ENCODE measurements at places on chromosomes 1 and 21.

GRCh38 chr1:147171399-147172167 lies 687 bp downstream of the PRKAB2 start:
- DNase-seq, result no peak

DNA sequence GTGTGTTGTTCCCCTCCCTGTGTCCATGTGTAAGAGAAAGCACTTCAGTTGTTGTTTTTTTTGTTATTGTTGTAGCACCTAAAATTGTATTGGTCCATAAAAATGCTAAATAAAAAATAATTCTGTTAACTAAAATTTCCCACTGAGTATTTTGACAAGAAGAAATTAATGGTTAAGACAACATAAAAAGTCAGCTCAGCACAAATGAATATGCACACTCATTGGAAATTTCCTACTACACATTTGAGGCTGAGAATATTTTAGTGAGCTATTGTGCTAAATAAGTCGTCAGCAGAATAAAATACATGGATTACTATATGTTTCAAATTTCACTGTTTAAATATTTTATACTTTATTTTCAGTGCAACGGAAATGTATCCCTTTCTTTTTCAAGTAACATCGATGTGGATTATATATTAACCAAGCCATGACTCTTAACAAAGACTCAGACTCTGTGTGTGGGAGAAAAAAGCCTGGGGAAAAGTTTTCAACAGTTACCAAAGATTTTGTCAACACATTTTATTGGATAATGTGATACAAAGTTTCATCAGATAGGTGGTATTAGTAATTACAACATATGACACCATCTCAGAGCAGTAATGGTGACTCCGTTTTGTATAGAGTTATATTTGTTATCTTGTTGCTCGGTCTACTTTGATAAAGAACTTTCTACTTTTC lies 63.4 kb downstream of the LYPLAL1 start:
- no peak for DNase-seq

DNA sequence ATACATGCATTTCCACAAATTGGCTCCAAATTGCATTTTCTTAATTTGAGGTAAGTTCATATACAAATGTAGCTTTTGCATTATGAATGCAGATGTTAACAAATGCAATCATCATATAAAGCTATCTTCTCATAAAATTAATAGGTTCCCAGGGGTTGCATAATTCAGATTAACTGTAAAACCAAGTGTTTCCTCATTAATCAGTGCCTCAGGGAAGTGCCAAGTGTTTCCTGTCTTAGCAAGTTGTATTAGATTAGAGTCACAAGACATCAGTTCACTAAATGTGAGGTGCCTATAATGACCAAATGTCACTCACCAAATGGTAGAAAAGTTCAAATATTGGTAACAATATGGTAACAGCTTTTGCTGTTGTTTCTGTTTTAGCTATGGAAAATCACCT lies 140.8 kb downstream of the PTGER3 start:
- no peak for DNase-seq

DNA sequence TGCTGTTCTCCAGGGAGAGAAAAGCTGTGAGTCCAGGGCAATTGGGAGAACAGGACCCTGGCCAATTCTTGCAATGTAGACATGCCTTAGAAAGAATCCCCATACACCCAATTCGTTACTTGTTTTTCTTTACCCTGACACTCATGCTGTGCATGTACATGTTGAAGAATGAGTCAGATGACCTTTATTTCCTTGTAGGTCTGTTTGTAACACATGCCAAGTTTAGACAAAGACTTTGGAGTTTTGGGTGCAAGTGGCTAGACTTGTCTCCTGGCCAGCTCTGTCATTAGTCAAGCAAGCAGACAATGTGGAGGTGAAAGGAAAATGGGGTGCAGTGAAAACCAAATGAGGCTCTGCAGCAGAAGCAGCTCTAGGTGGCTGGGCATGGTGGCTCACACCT lies 38.1 kb downstream of the GNPAT start:
- no peak for DNase-seq

GRCh38 chr1:8671306-8671917 lies 146.0 kb downstream of the RERE start:
- no peak for DNase-seq

DNA sequence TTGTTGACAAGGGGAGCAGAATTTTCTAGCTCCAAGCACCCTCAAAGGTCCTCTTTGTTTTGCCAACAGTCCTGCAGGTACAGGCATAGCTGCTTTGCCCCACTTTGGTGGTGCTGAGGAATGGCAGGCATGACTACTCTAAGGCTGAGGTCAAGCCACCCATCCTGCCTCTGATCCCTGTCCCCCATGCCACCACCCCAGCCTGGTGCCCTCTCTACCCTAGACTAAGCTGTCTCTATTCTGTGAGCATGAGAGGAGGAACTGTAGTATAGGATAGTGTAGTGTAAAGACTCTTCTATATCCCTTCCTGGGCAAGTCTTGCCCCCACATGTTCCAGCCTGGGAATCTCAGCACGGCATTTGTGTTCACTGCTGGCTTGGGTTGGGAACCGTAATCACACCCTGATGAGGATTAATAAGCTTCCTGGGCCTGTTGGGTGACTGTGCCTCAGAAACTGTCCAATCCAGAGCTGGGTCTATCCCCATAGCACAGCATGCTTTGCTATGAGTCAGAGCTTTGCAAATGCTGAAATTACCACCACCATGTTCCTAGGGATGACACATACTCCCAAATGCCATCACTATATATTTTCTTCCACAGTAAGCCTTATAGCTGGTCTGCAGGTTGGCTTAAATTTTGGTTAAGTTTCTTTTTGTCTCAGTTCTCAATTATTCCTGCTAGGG lies 105.7 kb upstream of the PPP2R5A start:
- no peak for DNase-seq

GRCh38 chr1:41795205-41795762 lies 123.4 kb downstream of the HIVEP3 start:
- DNase-seq, result no peak

DNA sequence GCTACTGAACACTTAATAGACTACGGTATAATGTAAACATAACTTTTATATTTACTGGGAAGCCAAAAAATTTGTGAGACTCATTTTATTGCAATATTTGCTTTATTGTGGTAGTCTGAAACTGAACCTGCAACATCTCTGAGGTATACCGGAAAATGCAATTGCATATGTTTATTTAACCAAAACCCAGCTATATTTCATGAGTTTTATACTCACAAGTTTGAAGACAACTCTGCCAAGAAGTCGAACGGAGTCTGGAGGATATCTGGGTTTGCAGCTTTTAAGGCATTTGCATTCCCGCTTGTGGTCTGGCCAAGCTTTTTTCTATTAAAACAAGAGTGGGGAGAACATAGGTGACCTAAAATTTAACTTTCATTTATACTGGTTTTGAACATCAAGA lies 171.9 kb downstream of the SMYD3 start:
- no peak for DNase-seq

DNA sequence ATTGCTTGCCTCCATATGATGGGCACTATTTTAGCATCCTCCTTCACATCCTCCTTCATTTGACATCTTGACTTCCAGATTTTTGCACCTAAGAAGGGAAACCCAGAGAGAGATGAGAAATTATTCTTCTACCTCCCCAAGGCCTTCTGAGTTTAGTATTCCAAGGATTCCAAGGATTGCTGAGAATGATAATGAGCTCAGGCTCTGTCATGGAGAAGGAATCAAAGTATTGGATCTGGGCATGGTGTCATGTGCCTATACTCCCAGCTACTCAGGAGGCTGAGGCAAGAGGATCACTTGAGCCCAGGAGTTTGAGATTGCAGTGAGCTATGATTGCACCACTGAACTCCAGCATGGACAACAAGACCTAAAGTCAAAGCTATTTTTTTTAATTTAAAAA lies 26.6 kb upstream of the ZNF281 start:
- no peak for DNase-seq

- DNase-seq, result no peak
These were observed 62.6 kb downstream of the SPAG17 start for GRCh38 chr1:118122234-118123004.

DNA sequence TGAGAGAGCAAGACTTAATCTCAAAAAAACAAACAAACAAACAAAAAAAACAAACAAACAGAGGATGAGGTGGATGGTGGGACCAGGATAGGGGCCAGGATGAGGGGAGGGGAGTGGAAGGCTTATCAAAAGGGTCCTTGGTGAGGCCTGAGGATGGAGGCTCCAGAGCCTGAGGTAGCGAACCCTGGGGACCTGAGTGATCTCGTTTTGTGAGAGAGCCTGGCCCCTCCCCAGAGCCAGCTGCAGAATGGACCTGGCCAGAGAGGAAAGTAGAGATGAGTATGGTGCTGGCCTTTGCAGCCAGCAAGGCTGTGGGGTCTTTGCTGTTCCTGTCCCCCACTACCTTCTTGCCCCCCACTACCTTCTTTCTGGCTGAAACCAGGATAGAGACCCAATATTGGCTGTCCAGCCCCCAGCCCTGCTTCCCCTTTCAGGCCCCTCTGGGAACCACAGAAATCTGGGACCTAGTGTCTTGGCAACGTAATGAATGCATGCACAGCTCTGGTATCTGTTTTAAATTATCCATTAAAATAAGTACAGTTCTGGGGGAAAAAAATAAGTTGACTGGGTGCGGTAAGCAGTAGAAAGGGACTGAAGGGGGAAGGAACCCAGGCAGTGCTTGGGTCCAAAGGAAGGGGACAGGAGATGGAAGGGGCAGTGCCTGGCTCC lies 1.1 kb upstream of the LMNA start:
- DNase-seq, result no peak

DNA sequence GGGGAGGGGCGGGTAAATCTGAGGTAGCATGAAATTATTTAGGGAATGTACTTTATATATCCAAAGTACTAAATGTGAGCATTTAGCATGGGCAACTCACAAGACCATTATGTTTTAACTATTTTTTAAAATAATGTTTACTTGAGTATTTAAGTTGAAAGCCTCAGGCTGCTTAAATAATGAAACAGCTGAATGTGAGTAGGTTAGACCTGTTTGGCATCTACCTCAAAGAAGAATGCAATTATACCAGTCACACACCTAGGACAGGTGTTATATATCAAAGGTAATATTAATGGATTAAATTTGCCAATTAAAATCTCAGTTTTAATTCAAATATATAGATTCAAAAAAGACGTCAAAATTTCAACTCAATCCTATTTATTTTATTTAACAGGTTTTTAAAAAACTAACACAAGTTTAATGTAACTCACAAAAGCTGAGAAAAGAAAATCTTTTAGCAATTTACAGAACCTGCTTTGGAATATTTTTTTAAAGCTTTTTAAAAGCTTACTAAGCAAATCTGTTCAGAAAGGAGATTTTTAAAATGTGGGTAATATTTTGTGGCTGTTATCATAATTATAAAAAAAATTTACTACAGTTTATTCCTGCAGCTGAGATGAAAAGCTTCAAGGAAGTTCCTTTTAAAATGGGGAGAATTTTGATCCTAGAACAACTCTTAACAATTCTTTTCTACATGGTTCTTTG lies 104.6 kb upstream of the LBR start:
- no peak for DNase-seq

GRCh38 chr1:31302709-31303441 lies 6.0 kb downstream of the ZCCHC17 start:
- no peak for DNase-seq

- no peak for DNase-seq
These were observed 2.4 kb downstream of the FNBP1L start for GRCh38 chr1:93450321-93450720.

GRCh38 chr21:16534408-16535101 lies 804.8 kb downstream of the USP25 start:
- DNase-seq, result no peak

GRCh38 chr1:205714190-205714905 lies 34.0 kb upstream of the SLC45A3 start:
- no peak for DNase-seq

GRCh38 chr1:37432716-37433115 lies 41.7 kb upstream of the ZC3H12A start:
- DNase-seq, result no peak

GRCh38 chr1:153506831-153507413 lies 28.9 kb downstream of the S100A6 start:
- DNase-seq, result no peak

GRCh38 chr1:3641816-3642215 lies 8.1 kb downstream of the WRAP73 start:
- no peak for DNase-seq

GRCh38 chr1:97743129-97743528 lies 177.7 kb downstream of the DPYD start:
- no peak for DNase-seq

- no peak for DNase-seq
These were observed 461.1 kb downstream of the PTPRU start for GRCh38 chr1:29697391-29697780.

DNA sequence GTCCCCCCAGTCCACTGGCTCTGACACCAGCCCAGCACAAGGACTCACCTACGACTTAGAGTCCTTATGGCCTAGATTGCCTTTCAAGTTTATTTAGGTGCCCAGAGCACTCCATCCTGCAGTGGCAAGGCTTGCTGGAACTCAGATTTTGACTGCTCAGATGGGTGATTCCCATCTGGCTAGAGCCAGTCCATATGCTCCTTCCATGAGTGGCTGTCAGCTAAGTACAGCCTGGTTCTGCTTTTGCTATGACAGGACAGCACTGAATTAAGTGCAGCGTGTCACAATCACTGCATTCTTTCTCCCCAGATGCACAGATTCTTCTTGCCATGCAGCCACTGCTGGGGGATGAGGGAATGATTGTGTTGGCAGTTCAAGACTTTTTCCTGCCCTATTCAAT lies 43.8 kb downstream of the GPR52 start:
- no peak for DNase-seq

- DNase-seq, result no peak
These were observed 37.6 kb downstream of the TRIM11 start for GRCh38 chr1:228368801-228369607.

- no peak for DNase-seq
These were observed 180.0 kb downstream of the TTLL7 start for GRCh38 chr1:83818916-83819315.

DNA sequence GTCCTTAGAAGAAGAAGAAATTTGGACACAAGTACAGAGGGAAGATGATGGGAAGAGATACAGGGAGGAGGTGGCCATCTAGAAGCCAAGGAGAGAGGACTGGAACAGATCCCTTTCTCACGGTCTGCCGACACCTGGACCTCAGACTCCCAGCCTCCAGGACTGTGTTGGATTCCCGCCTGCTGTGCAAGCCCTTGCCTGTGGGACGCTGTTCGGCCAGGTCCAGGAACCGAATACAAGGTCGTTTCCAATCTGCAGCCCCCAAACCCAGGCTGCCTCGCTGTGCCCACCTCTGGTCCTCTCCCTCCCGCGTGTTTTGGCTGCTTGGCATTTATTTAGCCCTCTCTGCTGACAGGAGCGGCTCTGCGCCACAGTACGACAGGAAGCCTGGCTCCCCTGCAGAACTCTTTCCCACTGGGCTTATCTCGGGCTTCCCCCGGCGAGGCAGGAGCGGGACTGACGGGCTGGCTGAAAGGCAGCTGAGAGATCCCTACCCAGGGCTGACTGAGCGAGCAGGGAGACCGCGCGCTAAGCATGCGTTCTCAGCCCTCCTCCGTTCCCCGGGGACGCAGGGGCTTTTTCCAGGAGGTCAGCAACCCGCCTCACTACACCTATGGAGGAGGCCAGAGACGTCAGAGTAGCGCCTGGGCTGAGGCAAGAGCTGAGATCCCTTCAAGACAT lies 238.4 kb downstream of the TNR start:
- no peak for DNase-seq

DNA sequence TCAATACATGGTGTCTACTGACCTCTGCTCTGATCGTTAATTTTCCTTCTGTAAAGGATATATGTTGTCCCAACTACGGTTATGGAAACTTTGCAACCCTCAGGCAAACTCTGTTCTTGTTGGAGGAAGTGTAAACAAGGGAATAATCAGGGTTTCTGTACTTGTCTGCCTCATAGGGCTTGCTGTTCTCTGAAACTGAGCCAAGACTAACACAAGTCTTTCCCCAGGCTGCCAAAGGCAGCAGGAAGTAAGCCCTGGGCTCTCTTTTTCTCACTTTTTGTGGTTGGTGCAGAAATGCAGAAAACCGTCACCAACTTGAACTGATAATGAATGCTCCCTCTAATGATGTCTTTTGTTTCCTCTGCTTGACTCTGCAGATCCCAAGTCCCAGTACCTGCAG lies 7.6 kb downstream of the CYP4X1 start:
- DNase-seq, result no peak

All from activated naive CD4-positive, alpha-beta T cell (primary cell).